ENCODE measurements at places on chromosomes 5 and 9. TPM values are rescaled to one million over a fixed set of nuclear protein-coding genes. Genes with fewer than 3 reads are reported as not detected.

The NSUN2 gene
- 82.1 TPM for total RNA-seq

The ZDHHC21 gene
- 8.4 TPM for total RNA-seq

The CXCL14 gene
- total RNA-seq = under 0.01 TPM

The OR4F3 gene
- not detected for total RNA-seq

The MOB3B gene
- under 0.01 TPM for total RNA-seq
